ENCODE measurements at places on chromosomes 6 and 20.

GRCh38 chr6:106247293-106247692 is 78.3 kb downstream of the ATG5 start:
- DNase-seq: no peak

- peak; percentile 7 for DNase-seq
Measured at GRCh38 chr6:156886409-156886808, 109.2 kb downstream of the ARID1B start.

DNA sequence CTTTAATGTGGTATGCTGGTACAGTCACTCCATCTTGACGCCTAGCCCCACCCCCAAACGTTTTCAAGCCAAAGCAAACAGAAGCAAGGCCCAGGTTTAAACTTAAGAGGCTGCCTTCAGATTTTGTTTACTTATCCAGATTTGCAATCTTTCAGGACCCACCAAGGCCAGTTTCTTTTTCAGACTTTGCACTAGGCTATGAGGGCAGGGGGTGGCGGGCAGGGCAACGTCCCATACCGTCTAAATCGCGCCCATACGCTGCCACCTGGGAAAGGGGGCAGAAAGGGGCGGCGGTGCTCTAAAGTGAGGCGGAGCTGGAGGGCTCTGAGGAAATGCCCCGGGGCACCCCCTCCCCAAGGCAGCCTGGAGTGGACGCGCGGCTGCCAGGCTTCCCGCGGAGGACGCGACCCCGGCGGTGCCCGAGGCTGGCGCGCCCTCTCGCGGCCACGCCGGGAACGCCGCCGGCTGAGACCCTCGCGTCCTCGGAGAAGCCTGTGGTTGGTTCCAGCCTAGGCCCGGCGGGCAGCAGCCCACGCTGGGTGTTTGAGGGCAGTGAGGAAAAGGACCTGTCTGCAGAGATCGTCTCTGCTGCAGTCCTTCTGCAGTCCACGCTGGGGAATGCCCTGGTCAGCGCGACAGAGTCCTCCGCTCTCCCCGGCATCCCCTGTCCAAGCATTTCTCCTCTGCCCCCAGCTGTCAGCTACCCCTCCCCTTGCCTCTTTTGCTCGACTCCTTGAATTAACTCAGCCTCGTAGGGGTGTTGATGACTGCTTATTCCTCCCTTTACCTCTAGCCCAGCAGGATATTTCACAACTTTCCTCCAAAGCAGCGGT is 129.2 kb upstream of the PRND start:
- DNase-seq: peak; percentile 34

GRCh38 chr20:51574248-51575033 is 31.9 kb upstream of the NFATC2 start:
- no peak for DNase-seq

DNA sequence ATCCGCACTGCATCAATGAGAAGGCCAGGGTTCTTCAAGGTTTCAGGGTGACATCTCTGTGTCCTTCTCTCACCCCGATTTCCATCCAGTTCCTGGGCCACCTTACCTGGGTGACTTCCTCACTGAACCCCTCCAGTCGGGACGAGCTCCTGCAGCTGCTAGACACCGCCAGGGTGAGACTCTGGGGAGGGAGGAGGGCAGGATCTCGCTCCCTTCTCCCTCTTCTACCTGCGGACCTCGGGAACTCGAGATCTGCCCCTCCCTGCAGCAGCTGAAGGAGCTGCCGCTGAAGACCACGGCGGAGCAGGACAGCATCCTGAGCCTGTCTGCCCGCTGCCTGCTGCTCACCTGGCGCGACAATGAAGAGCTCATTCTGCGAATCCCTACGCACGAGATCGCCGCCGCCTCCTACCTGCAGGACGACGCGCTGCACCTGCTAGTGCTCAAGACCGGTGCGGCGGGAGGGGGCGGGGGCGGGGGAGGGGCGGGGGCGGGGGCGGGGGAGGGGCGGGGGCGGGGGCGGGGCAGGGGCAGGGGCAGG is 7.5 kb downstream of the CCM2L start:
- DNase-seq: no peak

DNA sequence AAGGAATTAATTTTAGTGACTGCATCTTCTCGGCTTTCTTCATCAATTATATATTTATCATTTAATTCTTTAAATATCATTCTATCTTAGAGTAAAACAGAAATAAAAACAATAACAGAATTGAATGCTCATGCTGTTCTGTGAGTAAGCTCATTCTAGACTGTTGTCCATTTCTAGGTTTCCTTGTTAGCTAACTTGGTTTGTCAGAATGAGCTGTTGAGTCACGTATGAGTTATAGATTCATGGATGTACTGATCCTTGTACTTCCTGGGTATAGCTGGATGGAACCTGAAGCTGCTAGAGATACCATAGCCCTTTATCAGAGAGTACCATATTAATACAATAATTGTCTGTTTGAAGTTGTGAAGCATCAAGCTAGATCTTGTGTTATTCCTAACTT is 515.3 kb downstream of the TENT5A start:
- no peak for DNase-seq

DNA sequence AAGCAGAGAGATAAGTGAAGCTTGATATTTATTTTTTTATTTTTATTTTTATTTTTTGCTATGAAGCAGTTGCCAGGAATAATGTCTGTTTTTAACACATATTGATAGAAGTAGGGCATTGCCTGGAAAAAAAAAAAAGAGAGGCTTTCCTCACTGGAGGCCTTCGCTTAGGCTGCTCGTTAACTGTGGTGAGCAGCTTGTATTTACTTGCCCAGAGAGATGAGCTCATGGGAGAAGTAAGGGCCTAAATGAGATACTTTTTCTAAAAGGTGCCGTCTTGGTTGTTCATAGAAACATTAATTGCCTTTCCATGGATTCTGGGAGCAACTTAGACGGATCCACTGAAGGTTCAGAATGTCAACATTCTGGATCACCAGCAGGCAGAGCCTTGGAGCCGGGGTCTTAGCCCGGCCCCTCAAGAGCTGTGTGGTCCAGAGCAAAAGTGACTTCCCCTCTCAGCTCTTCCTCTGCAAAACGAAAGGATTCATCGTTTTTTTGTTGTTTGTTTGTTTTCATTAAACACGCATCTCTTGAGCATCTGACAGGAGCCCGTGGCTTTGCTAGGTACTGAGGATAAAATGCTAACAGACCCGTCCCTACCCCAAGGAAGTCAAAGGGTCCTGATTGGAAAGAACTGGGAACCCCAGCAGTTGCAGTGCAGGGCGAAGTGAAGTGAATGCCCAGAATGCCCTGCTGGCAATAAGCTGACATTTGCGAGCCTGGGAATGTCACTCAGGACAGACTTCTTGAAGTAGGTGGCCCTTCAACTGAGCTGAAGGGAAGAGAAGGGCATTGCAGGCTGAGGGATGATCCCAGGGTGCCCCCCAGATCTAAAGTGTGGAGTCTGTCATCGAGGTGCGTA is 138.5 kb downstream of the ZDHHC14 start:
- DNase-seq: no peak

GRCh38 chr6:33128318-33128717 is 52.5 kb downstream of the HLA-DPB1 start:
- DNase-seq: peak; percentile 57
